ENCODE measurements at places on chromosomes 2 and 18.

DNA sequence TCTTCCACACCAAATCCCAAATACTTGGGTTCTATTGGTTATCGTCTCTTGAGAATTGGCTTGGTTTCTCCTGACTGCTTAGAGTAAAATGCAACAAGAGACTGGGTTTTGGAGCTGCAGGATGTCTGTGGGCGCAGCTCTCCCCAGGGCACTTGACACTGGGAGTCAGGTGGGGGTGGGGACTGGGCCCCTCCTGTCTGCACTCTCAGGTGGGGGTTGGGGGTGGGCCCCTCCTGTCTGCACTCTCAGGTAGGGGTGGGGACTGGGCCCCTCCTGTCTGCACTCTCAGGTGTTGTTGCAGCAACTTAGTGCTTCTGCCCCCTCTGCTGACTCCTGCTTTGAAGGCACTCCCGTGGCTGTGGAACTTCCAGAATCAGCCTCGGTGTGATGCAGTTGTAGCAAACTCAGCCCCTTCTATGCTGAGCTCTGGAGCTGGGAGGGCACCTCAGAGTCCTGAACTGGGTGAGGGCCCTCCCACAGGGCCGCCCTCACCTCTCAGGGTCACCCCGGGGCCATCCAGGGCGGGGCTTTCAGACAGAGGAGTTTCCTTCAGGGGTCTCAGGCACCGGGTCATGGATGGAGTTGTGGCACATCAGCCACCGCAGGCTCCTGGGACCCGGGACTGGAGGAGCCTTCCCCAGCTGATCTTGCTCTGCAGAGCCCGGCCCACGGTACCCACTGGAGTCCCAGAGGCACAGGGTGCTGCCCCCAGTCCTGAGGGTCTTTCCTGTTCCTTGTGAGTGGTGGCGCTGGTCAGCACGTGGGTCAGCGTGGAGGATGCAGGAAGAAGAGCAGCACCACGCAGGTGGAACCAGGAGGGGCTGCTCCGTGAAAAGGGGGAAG, 22.9 kb upstream of the CIDEA start:
- no peak for DNase-seq

DNA sequence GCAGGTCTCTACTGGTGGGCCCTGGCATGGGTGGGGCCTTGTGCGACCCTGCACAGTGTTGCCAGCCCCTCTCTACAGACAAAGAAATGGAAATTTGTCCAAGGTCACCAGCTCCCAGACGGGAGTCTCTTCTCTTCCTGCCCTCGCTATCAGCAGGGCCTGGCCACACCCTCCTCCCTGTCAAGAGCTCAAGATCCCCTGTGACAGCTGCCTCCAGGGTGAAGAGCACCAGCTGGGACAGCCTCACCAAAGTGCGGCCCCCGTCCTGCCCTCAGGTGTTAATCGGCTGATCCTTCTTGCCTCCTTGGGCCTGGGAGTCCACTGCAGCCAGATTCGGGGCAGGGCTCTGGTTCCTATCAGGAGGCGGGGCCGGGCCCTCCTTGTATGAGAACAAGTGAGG, 259.1 kb downstream of the TWIST2 start:
- DNase-seq, result no peak

DNA sequence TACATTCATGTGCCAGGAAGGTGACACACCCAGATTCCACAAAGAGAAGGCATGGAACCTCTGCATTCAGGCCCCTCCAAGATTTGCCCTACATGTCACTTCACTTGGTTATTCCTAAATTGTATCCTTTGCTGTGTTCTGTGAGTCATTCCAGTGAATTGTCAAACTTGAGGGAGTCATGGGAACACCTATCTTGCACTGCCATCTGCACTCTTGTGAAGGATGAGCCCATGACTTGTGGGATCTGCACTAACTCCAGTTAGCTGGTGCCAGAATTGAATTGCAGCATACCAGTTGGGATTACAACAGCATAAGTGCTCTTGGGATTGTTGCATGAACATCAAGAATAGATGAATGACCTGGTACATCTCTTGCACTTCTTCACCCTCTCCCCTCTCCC, 1288.0 kb upstream of the ZEB2 start:
- DNase-seq, result no peak

- DNase-seq, result no peak
These were observed 103.7 kb downstream of the SLC4A3 start for GRCh38 chr2:219731173-219731572.

DNA sequence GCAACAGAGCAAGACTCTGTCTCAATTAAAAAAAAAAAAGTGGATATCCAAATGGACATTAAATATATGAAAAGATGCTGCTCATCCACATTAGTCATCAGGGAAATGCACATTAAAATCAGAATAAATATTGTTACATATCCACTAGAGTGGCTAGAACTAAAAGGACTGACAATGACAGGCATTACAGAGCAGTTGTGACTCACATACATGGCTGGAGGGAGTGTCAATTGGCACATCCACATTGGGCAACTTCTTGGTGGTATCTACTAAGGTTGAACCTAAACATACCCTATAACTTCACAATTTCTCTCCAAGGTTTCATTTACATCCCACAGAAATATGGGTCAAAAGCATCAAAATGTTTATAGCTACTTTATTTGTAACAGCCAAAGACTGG, 14.0 kb upstream of the DNER start:
- no peak for DNase-seq

DNA sequence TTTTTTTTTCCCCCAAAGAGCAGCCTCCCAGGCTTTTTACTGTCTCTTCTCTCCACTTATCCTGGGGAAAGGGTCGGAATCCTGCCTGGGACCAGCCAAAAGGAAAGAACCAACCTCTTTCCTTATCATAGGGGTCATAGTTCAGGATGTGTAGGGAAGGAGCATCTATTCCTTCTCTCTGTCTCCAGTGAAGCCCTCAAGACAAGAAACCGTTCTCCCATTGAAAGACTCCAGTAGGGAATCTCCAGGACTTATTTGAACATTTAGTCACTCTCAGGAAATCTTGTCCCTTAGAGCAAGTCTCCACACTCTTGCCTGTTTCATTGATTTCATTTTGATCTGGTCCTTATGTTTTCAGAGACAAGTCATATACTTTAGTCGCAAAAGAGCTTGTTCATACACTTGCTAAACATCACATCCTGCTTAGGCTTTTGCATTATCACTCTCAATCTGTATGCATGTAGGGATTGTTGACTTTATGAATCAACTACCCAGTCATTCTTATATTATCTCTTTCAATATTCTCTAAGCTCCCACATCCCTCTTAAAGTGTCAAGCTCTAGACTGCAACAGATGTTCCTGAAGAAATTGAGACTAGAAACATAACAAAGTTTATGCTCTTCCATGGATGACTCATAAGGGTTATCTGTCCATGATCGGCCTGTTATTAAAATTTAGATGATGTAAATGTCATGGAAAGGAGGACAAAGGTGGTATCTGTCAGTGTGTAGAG, 116.2 kb upstream of the ST6GAL2 start:
- no peak for DNase-seq

DNA sequence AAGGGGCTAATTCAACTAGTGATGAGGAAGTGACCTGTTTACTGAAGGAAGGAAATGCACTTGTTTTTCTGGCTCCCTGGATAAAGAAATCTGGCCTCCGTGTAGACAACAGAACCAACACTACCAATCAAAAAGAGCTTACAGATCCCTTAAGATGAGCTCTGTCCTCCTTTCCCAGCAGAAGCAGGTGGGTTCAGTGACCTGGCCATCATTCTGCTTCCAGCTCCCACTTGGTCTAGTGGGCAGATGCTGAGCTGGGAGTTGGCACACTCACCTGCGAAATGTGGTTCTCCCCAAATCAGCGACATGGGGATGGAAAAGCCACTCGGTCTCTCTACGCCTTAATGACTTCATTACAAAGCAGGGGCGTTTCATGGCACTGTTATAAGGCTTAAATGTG, 132.6 kb downstream of the AFF3 start:
- no peak for DNase-seq

DNA sequence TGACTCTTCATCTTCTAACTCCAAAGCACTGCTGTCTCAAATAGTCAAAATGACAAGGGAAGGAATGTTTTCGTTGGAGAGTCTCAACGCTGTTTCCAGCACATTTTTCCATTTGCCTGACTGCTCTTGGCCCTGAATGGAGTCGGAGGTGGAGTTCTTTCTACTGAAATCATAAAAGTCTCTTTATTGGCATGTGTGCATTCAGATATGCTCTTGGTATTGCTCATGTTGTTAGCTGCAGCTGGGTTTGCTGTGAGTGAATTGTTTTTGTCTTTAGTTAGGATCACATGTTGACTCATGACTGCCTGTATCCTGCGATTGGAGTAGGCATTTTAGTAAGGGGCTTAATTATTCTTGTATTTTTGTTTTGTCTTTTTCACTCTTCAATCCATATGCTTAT, 16.8 kb downstream of the TMEM17 start:
- no peak for DNase-seq

DNA sequence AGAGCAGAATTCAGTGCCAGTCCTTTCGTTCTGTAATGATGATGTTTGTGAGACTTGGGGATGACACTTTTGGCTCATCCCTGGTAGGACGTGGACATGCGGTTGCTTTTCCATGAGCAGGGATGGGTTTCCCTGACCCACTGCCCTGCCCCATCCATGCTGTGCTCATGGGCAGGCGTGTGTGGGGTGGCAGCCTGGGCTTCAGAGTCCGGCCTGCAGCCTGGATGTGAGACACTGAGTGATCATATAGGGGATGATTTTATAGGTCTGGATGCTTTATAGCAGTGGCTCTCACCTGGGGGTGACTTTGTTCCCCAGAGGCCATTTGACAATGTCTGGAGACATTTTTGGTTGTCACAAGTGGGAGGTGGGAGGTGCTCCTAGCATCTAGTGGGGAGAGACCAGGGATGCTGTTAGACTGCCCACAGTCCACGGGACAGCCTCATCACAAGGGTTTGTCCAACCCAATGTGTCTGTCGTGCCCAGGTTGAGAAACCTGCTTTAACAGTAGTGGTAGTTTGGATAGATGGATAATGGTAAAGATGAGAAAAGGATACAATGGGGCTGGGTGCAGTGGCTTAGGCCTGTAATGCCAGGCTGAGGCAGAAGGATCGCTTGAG, 38.9 kb downstream of the LDLRAD4 start:
- DNase-seq, result no peak

Measured in stimulated activated CD8-positive, alpha-beta memory T cell treated with anti-CD3 and anti-CD28 coated beads, Interleukin-15, amount 100 ng/mL, for 1 hour (primary cell).